WERI-Rb-1 (cell line): ENCODE measurements at places on chromosomes 7 and 10.

DNA sequence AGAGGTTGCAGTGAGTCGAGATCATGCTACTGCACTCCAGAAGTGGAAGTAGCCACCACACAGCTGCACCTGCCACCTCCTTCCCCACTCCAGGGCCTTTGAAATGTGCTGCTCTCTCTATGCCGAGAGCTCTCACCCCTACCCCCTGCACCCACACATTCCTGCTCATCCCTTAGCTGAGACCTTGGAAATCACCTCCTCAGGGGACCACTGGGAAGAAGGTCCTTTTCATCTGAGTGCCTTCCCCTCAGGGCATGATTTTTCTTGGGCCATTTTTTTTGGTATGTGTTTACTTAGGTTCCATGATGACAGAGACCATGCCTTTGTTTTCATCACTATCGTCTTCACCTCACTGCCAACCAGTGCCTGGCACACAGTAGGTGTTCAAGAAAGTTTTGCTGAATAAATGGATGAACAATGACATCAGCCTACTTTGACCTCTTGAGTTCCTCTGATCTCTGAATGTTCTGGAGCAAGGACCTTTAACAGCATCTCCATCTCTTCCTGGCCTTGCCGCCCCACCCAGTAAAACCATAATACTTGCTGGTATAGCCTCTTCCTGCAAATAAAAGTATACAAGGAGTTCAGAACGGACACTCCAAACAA lies 166.6 kb upstream of the KLF14 start:
- no peak for DNase-seq

DNA sequence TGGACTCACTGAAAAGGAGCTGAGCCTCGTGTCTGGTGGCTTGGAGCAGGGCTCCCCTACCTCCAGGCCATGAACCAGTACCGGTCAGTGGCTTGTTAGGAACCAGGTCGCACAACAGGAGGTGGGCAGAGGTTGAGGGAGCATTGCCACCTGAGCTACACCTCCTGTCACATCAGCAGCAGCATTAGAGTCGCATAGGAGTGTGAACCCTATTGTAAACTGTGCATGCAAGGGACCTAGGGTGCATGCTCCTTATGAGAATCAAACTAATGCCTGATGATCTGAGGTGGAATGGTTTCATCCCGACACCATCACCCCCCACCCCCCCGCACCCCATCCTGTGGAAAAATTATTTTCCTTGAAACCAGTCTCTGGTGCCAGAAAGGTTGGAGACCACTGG lies 50.4 kb downstream of the TSPAN15 start:
- no peak for DNase-seq

GRCh38 chr10:80539421-80540031 lies 1.8 kb downstream of the SH2D4B start:
- no peak for DNase-seq

GRCh38 chr10:108894402-108895301 lies 1028.7 kb downstream of the XPNPEP1 start:
- no peak for DNase-seq

DNA sequence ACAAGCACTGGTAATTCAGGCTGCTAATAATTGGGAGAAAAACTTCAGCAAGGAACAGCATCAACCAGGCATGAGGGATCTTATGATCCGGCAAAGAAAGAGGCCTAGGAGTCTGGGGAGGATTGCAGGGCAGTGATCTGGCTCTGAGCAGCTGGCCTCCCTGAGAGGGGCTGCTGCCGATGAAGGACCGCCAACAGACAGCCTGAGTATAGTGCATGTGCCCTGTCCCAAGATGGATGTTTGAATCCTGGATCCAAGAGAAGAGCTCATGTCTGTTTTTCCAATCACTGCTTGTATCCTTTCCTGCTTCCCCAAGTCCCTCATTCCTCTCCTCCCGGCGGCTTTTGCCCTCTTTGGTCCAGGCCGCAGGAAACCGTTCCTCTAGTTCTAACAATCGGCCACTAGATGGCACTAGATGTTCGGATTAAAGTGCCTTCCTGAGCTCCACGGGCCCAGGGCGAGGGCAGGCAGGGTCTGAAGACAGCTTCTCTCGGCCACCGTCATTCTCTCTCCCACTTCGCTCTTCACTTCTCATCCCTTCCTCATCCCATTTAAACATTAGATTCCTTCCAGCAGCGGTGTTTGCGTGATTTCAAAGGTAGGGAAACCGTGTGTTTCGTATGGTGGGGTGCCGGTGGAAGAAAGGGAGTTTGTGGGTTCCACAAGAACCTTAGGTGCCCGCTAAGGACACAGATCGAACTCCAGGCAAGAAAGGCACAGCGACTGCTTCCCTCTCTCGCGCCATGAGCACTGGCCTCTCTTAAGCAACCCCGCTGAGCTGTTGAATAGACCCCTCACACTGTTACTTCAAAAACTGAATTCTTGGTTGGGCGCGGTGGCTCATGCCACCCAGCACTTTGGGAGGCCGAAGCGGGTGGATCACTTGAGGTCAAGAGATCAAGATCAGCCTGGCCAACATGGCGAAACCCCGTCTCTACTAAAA lies 82.4 kb downstream of the ADCYAP1R1 start:
- peak; percentile 82 for DNase-seq
